ENCODE measurements at places on chromosomes 2 and 18.

DNA sequence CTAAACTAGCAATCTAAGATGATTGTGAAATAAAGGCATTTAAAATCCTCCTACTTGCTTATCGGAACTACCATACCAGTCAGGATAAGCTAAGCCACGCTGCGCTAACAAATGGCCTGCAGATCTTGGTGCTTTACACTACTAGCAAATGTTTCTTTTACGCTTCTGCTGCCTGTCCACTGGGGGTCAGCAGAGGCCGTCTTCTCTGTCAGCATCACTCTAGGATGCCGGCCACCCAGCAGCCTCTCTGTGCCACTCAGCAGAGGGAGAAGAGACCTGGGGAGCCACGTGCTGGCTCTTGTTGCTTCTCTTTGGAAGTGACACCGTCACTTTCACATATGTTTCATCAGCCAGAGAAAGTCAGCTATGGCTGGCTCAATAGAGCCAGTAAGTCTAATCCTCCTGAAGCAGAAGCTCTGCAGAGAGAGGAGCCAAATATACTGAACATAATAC lies 36.6 kb downstream of the COPS8 start:
- DNase-seq = peak; percentile 24

- no peak for DNase-seq
These were observed 41.1 kb downstream of the LRRFIP1 start for GRCh38 chr2:237668440-237668839.

DNA sequence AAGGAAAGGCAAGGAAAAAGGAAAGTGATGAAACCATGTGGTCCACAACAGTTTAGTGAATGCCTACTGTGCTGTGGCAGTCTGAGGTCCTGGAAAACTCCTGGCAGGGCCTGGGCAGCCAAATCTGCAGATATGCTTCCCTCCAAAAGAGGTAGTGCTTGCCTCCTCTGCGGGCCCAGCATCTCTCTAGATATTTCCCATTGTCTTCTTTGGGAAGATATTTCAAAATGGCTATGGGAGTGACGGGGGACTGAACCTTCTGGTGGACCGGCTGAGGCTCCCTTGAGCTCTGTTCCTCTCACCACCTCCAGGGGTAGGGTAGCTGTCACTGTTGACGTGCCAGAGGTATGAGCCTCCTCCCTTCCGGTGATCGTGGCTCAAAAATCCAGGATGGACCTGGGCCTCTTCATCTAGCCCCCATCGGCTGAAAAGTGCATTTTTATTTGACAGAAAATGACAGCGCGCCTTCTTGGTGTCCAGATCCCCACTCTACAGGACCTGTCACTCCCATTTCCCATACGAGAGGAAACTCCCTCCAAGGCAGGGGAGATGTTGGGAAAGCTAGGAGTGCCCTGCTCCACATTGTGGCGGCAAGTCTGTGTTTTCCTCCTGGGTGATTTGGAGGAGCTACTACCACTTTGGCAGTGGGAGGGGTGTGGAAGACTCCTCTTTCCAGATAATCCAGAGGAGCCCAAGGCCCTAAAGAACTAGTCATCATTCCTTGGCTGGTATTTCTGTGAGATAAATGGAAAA lies 9.4 kb upstream of the PAX3 start:
- DNase-seq = no peak

GRCh38 chr2:10302479-10303180 lies at the start of gene HPCAL1:
HPCAL1 (plus strand) TSS chr2:10302904; CDS start chr2:10419758, 116,854 bp downstream.
- peak; percentile 79 for DNase-seq

DNA sequence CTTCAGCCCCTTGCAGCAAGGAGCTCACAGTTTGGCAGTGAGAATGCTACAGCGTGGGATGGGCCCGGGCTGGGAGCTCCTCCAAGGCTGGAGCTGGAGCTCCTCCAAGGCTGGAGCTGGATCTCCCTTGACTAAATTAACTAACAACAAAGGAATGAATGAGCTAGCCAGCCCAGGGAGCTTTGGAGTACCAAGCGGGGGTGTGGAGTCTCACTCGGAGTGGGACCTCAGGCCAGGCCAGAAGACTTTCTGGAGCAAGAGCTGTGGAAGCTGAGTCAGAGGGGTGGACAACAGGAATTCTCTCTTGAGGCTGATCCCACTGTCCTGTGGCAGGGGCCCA lies 244.7 kb upstream of the HS6ST1 start:
- DNase-seq = no peak

GRCh38 chr2:163664610-163665009 lies 71.2 kb downstream of the FIGN start:
- no peak for DNase-seq

- DNase-seq = no peak
These were observed 1.3 kb downstream of the DCDC2C start for GRCh38 chr2:3704692-3705091.

- DNase-seq = no peak
These were observed 1231.7 kb upstream of the ZEB2 start for GRCh38 chr2:145751629-145752028.

DNA sequence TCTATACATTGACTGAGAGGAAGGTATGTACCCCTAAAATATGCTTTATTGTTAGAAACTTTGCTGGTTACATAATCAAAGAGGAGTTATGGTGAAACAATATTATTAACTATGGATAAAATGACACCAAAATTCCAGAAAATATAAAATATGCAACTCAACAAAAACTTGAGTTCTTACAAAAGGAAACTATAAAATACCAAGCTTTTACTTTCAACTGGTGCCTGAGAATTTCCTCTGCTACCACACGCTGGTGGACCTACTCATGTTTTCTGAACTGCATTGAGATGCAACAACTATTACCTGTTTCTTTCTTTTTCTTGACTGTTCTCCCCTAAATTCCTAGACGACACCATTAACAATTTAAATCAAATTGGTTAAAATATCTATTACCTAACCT lies 8.2 kb upstream of the NFE2L2 start:
- DNase-seq = no peak

DNA sequence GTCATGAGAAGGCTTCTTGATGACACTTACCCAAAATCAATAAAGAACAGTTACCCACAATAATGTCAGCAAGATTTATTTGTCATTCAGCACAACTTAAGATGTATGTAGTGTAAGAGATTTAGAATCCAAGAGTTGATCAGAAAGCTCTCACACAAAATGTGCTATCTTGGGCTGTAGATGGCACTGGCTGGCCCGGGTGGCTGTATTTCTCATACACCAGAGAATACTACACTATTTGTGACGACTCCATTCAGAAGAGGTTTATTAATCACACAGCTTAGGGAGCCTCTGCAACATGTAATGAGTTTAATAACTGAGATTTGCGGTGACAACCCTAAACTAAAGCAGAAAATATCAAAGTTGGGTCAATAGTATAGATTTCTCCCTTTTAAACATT lies 530.4 kb upstream of the KLHL29 start:
- no peak for DNase-seq

GRCh38 chr2:85278361-85278760 lies 49.4 kb downstream of the TGOLN2 start:
- no peak for DNase-seq

- DNase-seq = no peak
These were observed 81.6 kb downstream of the EPB41L3 start for GRCh38 chr18:5462227-5462626.

- DNase-seq = no peak
These were observed 150.5 kb downstream of the ARHGAP15 start for GRCh38 chr2:143279672-143280071.

- no peak for DNase-seq
These were observed 365.4 kb upstream of the FSIP2 start for GRCh38 chr2:185373229-185373628.

GRCh38 chr2:210399440-210400041 lies 77.0 kb downstream of the LANCL1 start:
- DNase-seq = no peak

DNA sequence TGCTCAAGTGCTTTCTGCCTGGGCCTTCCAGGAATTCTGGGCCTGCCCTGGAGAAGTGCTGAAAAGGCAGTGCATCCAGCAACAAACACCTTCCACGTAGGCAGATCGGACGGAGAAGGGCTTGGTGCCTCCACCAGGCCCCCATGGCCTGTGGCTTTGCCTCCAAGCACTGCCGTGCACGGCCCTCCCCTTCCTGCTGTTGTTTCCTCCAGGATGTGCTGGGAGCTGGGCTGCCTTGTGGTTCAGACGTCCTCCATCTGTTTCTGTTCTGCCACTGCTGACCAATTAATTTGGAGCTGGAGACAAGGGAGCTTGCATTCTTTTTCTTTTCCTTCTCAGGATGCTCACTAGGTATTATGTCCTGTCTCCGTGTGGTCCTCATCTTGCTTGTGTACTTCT lies 197.0 kb downstream of the HRH4 start:
- no peak for DNase-seq

GRCh38 chr2:24307961-24308360 lies 52.4 kb downstream of the ITSN2 start:
- no peak for DNase-seq

- no peak for DNase-seq
These were observed 51.4 kb upstream of the SCN1A start for GRCh38 chr2:166179201-166179600.

DNA sequence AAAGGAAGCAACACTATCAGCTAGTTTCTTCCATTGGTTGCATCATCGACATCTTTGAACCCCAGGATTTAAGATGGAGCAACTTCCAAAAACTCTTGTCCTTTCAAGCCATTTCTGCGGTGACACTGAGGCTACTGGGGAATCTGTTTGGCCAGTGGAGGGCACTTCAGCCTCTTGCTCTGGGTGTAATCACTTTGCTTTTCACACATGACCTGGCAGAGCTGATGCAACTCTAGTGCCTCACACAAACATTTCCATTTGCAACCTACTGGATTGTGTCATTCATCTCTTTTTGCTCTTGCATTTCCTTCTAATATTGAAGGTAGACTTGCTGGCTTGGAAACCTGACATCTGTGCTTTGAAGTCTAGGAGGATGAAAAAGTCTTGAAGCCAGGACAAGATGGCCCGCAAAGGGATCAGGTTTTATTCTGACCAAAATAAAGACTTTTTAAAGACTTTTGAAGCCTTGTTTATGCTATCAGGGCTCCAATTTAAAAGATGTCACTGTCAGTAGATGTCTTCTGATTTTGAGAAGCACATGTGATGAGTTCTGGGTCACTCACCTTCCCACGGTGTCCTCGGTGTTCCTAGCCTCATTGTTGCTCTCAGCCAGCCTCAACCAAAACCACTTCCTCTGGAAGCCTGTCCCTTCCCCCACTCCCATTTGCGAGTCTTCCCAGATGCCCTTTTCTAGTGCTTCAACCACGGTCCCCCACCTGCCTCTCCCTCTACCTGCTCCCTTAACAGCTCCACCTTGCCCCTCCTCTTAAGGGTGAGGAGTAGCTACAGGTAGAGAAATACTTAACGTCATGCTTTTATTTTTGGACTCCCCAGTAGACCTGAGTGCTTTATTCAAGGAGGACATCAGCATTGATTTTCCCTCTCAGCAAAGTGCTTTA lies 69.7 kb upstream of the KCNE4 start:
- DNase-seq = no peak

DNA sequence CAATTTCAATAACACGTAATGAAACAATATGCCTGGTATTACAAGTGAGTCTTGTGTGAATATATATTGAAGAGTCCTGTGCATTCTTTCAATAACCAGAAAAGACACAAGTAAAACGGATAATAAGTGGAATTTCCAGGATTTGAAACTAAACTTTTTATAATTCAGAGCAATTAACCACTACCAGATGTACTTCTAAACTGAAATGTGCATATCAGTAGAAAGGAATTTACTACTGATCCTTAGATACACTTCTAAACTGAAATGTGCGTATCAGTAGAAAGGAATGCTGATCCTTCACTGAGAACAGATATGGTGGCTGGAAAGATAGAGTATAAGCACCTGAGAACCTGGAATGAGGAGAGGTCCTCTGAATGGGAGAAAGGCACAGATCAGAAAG lies 470.9 kb upstream of the SPHKAP start:
- no peak for DNase-seq

DNA sequence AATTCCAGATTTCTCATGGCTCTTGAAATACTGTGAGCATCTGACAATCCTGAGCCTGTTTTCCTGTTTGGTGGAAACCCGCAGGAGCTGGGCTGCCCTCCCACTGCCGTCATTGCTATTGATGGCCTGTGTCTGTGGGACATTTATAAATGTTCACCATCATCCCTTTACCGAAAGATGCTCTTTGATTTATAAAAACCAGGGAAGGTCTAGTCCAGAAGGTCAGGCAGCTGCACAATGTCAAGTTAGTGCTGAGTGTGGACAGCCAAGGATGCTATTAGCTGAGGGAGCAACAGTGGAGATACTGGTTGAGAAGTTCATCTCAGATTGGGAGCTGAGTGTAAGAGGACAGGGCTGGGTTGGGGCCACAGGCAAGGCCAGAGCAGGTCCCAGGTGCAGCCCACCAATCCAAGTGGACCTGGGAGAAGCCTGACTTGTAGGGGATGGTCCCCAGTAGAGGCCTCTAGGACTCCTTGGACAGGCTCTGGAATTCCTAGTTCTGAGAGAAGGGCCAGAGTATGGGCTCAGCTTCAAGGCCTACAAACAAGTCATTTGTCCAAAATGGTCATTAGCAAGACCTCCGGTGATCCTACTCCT lies 55.1 kb downstream of the COPS8 start:
- no peak for DNase-seq

- DNase-seq = peak; percentile 65
These were observed 34.5 kb downstream of the NEURL3 start for GRCh38 chr2:96470636-96471035.

DNA sequence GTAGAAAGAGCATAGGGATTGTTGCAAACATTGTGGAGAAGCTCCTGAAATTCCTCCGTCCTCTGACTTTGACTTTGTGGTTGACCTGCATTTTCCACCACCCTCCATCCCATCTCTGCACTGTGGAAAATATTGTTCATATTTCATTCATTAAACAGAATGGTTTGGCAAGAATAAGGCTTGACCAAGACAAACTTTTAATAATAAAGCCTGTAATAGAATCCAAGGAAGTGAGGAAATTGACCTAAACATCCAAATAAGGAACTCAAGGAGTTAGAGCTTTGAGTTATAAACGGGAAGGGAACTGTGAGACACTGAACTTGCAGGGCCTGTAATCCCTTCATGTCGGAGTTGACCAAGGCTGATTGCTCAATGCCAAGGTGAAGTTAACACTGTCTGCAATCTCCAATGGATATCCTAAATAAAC lies 115.2 kb downstream of the GFPT1 start:
- DNase-seq = no peak

GRCh38 chr2:192669505-192670091 lies 474.9 kb upstream of the TMEFF2 start:
- DNase-seq = no peak

- DNase-seq = no peak
These were observed 1135.3 kb upstream of the ZEB2 start for GRCh38 chr2:145655165-145655765.

DNA sequence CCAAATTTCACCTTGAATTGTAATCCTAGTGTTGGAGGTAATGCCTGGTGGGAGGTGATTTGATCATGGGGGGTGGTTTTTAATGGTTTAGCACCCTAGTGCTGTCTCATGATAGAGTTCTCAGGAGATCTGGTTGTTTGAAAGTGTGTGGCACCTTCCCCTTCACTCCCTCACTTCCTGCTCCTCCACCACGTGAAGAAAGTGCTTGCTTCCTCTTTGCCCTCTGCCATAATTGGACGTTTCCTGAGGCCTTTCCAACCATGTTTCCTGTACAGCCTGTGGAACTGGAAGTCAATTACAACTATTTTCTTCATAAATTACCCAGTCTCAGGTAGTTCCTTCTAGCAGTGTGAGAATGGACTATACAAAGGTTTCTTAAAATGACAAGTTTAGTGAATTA lies 251.8 kb upstream of the NETO1 start:
- DNase-seq = no peak

- no peak for DNase-seq
These were observed 65.7 kb upstream of the BCL2L11 start for GRCh38 chr2:111054791-111055691.
